Left renal pelvis (tissue), 4 donors: ENCODE measurements at places on chromosomes 3 and 15.

- no peak for DNase-seq
Observed at GRCh38 chr3:39468108-39468436, 592 bp downstream of the MOBP start.

GRCh38 chr3:52710512-52710911 is 4.6 kb downstream of the SPCS1 start:
- no peak for DNase-seq

DNA sequence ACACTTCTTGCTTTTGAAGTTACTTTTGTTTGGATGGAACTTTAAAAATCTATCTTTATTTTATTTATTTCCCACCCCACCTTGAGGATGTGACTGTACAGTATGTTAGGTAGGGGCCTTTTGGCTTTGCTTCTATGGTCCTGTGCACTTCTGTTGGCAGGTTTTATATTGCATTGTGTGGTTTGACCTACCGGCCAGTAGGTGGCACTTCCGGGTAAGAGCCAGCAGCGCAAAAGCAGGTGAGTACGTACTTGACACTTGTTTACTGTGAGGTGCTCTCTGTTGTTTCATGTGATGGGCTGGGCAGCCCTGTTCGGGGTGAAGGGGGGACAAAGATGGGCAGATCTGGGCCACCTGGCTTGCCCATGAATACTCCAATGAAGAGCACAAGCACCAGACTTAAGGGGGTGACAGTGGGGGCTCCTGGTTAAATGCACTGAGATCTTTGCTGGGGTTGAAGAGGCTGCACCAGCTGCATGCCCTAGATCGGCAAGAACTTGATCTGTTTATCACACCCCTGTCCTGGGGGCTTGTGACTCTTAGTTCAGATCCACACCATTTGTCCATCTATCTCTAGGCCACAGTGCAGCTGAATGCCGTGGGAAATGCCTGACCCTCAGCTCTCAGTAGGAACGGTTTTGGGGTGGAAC is 131.6 kb downstream of the NLGN1 start:
- no peak for DNase-seq

GRCh38 chr3:23254282-23254681 is 51.2 kb downstream of the UBE2E2 start:
- no peak for DNase-seq

- no peak for DNase-seq
Observed at GRCh38 chr3:153273217-153273616, 111.2 kb downstream of the RAP2B start.

DNA sequence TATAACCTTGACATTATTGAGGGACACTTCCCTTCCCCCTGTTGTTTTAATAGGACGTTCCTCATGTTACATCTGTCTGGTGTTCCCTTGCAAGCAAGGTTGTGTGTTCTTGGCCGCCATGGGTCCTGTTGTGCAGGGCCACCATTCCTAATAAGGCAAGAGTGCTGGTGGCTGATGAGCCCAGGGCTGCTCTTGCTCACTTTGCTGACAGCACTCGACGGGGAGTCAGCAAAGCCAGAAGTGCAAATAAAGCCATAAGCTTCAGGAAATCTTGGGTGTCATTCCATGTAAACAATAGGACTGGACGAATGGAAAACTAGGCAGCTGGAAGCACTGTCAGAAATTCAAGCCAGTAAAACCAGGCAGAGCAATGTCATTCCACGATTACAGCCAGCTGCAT is 75.8 kb downstream of the SQOR start:
- DNase-seq: no peak

DNA sequence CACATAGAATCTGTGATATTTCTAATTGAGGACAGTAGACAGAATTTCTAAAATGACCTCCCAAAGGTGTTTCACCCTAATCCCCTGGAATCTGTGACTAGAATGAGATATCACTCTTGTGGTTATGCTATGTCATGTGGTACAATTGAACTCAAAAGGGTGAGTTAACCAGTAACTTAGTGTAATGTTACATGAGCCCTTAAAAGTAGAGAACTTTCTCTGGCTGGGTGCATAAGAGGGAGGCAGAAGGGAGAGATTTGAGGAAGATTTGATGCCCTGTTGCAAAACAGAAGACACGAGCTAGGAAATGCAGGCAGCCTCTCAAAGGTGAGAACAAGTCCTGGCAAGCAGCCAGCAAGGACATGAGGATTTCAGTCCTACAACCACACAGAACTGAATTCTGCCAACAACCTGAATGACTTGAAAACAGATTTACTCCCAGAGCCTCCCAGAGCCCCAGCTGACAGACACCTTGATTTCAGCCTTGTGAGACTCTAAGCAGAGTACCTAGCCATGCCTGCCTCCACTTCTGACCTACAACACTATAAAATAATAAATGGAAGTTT is 160.3 kb downstream of the MTHFS start:
- no peak for DNase-seq

DNA sequence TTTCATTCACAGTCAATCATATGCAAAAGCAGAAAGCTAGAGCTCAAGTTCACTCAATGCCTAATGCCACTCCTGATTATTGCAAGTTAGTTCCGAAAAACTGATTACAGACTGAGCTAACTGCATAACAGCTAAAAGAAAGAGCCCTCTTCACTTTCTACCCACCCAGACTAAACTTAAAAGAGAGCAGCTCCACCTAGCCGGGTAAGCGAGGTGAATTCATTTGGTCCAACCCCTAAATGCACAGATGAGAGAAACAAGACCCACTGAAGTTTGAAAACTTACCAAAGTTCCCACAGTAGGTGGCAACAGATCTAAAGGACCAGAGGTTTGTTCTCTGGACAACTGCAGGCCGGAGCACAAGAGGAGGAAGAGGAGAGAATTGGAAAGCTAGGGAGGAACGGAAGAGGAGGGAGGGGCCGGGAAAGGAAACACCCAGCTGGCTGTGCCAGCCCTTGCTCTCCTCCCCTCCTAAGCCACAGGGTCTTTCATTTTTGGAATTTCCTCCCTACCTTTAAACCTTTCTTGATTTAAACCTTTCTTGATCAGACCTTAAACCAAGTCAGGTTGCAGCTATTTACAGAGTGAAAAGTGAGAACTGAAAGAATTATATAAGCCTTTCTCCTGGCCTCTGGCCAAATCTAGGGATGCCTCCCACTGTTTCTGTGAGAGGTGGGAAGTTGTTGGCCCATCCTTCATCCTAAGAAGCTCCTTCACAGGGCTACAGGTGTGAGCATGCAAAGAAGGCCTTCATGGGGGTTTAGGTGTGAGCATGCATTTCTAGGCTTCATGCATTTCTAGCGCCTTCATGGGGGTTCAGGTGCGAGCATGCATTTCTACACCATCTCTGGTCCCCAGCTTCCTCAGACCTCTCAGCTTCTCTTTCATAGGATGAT is 114.7 kb upstream of the LMOD3 start:
- DNase-seq: no peak

DNA sequence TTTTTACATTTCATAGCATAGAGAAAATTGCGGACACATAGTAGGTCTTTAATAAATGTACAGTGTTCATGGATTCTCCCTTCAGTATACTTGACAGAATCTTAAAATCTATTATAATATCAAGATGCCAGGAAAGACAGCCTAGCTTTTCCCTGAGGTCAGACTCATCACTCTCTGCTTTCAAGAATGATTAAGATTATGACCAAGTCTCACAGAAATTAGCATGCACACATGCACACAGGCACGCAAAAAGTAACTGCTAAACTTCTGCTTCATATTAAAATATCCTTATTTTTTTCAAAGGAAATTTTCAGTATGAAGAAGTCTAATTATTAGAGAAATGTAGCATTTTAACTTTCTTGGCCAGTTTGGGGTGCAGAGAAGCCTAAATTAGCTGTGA is 493.8 kb upstream of the NECTIN3 start:
- no peak for DNase-seq

- DNase-seq: no peak
Observed at GRCh38 chr15:40906991-40907802, 12.9 kb downstream of the VPS18 start.

DNA sequence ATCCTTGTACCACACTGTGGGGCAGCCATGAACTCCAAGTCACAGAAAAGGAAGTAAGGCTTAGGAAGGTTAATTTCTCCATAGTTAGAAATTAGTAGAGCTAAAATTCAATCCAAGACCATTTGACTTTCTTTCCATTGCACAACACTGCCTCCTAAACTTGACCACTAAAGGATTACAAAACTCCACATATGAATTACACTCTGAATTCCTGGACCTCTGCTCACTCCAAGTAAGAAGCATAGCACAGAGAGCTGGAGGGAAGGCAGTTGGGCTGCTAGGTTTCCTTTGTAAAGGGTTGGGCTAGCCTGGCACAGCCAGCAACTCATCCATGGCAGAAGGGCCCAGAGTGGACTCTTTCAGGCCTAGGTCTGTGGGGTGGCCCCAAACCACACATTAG is 134.4 kb downstream of the MYLK start:
- DNase-seq: no peak

DNA sequence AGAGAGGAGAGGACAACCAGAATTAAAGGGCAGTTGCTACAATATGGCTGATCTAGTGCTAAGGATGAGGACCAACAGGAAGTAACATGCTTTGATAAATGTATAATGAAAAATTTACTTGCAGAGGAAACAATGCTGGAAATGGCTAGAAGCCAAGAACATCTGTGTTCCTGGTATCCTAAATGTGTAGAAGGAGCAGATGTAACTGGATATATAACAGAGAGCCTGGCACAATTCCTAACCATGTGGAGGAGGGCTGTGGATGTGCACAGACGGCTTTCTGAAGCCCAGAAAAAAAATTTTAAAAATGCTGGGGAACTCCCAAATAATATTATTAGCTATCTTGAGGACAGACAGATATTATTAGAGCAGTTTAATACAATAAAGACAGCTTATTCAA is 159.4 kb upstream of the GBE1 start:
- DNase-seq: no peak

DNA sequence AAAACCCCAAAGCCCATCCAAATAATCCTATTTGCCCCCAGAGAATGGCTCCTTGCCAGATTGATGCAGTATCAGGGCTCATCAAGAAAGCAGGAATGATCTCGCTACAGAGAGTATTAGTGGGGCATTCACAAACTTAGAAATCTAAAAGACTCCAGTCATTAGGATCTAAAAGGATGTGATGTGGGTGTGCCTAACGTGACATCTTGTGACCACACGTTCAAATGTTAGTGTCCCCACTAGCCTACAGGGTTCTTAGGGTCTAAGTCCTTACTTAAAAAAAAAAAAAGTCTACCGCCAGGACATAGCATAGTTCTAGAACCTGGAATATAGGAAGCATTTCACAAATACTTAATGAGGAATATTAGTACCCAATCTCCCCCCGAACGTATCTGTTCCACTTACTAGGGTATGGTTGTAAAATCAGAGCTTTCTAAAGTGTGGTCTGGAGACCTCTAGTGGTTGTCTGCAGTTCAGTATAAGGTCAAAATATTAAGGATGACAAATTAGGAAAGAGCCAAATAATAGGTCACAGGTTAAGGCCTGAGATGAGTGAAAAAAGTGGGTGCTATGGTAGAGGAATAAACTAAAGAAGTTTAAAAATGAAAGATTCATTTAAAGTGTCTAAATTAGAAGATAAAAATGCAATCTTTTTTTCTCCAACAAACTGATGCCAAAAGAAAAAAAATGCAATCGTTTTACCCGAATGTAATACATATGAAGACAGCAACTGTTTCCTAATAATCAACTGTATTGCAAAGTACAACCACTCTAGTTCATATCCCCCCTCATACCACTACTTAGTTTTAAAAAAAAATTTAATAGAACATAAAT is 4.2 kb upstream of the CHRM5 start:
- DNase-seq: no peak

GRCh38 chr3:48299746-48300712 is 33.4 kb downstream of the SPINK8 start:
- DNase-seq: no peak

GRCh38 chr3:60781935-60782334 is 469.3 kb downstream of the FHIT start:
- DNase-seq: no peak

DNA sequence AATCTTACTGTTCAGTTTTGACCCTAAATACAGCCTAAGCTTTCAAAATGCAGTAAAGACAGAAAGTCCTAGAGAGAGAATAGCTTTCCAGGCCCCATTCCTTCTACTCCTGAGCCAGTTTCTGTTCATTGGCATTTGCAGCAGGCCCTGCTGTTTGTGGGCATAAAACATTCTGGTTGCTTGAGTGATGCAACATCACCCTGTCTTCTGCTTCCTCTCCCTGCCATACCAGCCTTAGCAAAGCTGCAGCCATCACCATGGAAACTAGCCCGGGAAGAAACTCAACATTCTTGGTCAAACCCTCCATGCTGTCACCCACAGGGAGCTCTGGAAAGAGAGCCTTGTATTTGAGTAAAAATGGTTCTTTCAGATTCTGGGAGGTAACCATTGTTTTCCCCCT is 325.7 kb downstream of the MAGI1 start:
- no peak for DNase-seq
